HCEC 1CT (cell line): ENCODE measurements at places on chromosomes 6 and 20.
A peak's percentile ranks its signal among the peaks of the same experiment; 100 is the strongest.

GRCh38 chr6:27770724-27771123 lies 141.5 kb downstream of the OR2B2 start:
- no peak for DNase-seq

DNA sequence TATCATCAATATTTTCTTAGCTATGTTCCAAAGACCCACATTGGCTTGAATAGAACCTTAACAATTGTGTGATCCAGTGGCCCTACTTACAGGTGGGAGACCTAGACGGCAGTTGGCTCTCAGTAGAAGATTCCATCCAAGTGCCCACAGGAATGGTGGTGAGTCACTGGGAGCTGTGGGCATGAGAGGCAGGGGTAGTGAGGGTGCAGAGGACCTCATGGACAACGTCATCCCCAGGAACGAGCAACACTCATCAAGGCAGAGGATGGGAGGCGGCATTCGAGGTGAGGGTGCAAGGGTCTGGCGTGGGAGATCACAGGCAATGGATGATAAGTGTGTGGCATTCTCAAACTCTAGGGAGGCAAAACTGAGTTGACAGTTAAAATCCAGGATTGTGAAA lies 17.5 kb upstream of the SPO11 start:
- no peak for DNase-seq

- DNase-seq, result no peak
Observed at GRCh38 chr6:155254139-155254538, 9.7 kb upstream of the CLDN20 start.

- DNase-seq, result no peak
Observed at GRCh38 chr20:37920270-37920669, 17.3 kb downstream of the VSTM2L start.

DNA sequence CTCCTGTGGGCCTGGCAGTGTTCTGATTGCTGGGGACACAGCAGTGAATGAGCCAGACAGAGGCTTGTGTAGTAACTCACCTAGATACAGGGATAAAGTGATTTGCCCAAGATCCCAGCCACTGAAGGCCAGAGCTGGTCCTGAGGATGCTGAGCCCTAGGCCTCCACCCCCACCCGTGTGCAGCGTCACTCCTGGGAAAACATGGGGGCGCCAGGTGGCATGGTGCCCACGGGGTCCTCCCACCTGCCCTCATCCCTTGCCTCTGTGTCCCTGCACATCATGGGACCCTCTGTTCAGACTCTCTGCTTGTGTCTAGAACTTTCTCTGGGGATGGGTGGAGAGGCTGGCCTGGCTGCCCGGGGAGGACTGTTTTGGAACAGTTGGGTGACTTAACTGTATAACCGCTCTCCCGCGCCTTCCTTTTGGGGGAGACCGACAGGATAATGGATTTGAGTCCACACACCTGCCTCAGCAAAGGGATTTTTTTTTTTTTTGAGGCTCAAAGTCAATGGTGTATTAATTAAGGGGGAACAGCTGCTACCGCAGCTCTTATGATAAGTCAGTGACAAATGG lies 19.6 kb downstream of the LEMD2 start:
- no peak for DNase-seq

- no peak for DNase-seq
Observed at GRCh38 chr6:44309092-44309491, 4.1 kb downstream of the AARS2 start.

GRCh38 chr6:42260972-42261371 lies 43.3 kb upstream of the MRPS10 start:
- no peak for DNase-seq

DNA sequence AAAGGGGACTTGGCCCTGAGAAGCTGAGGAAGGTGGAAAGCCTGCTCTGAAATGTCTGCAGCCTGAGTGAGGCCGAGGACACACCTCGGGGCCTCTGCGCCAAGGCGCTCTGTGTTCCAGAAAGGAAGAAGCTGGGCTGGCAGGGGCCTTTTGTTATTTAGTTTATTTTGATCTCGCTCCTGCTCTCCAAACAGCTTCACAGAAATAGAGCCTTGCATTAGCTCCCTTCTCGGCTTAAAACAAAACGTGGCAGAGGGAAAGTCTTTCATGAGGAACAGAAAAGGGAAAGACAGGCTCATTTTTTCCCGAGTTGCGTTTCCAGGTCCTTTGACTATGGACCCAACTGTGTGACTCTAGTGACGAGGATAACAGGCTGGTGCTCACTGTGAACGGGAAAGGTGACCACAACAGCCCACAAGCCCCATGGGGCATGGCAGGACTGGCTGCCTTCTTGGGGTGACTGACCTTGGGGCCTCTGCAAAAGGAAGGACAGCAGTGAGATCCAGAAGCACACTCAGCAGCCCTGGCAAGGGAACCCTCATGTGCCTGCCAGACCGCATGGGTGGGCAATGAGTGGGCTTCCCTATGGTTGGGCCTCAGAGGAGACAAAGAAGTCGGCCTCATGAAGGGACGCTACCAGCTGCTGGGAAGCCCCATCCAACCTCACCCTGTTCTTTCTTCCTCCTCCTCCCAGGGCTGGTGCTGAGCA lies 18.7 kb downstream of the LEMD2 start:
- DNase-seq, result no peak

DNA sequence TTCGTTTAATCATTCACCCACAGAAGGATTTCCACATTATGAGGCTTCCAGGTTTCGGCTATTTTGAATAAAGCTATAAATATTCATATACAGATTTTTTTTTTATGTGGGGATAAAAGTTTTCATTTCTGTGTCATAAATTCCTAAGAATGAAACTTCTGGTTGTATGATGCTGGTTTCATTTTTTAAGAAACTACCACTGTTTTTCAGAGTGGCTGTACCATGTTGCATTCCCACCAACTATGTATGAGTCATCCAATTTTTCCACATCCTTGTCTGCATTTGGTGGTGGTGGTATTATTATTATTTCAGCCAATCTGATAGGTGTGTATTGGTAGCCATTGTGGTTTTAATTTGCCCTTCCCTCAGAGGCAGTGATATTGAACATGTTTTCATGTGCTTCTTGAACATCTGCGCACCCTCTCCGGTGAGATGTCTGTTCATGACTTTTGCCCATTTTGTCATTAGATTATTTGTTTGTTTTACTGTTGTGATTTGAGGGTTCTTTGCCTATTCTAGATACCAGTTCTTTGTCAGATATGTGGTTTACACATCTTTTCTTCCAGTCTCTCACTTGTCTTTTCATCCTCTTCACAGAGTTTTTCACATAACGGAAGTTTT lies 75.5 kb downstream of the DOK5 start:
- no peak for DNase-seq

DNA sequence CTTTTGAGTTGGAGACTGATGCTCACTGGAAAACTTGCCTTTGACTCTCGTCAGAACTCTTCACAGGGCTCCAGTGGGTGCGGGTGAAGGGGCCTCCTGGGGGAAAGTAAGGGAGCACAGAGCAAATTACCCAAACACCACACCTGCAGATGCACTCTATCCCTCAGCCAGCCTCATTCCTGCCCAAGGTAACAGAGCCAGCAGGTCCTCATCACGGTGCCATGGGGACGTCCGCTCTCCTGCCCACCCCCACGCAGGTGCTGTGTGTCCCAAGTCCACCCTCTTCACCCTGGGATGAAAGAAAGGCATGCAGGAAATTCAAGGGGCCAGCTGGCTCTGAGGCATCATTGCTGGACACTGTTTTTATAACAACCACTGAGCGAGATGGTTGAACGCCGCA lies 269.0 kb downstream of the SMOC2 start:
- DNase-seq, result no peak

- DNase-seq, result no peak
Observed at GRCh38 chr6:116314878-116315277, 35.1 kb upstream of the TSPYL1 start.

DNA sequence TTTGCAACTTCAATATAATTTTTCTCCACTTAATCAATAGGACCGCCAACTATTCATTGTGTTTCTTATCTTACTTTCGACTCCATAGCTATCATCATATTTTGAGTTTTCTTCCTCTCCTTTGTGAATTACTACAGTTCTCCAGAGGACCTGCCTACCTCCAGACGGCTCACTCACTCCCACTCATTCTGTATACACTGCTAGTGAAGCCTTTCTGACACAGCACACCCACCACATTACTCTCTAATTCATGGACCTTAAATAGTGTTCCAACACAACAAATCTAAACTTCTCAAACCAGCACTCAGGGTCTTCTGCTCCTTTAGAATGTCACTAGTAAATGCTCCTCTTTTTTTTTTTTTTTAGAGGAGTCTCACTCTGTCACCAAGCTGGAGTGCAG lies 23.8 kb downstream of the FKBP5 start:
- DNase-seq, result no peak

DNA sequence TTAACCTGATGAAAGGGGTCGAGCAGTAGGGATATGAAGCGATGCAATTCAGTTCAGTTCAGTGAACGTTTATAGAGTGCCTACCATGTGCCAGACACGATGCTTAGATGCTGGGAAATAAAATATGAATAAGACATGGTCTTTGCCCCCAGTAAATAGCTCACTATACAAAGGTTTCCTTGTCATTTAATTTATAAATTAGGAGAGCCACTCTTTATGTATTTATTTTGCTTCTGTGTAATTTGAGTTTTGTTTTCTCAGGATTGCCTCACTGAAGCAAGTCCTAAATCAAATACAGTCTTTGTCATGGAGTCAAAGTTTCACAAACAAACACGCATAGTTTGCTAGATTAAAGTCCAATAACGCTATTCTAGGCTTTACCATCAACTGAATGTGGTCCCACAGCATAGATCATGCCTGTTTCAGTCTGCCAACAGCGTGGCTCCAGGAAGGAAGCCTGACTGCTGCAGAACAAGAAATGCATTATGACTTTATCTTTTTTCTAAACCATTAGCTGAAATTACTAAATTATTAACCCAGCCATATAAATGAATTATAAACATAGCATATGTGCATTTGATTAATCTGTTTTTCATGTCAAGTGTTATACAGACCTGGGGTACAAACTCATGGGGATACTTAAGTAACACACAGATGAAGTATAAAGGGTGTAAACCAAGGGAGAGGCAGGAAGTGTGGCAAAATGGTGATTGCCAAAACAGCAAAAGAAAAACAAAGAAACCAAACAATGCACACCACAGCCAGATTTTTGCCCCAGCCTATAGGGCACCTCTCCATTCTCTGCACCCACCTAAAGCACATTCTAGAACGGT lies 29.8 kb upstream of the CCN2 start:
- DNase-seq, result no peak

DNA sequence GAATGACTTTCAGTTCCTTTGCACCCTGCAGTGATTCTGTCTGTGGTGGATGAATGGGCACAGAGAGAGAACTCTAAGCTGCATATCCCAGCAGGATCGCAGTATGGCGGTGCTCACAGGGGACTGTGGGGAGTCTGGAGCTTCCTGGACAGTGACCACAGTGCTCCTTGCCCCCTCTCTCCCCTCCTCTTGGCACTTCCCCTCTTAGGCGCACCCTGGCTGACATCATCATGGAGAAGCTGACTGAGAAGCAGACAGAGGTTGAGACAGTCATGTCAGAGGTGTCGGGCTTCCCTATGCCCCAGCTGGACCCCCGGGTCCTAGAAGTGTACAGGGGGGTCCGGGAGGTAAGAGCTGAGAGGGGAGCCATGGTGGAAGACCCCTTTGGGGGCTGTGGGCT lies 8.6 kb downstream of the BYSL start:
- DNase-seq, result no peak

DNA sequence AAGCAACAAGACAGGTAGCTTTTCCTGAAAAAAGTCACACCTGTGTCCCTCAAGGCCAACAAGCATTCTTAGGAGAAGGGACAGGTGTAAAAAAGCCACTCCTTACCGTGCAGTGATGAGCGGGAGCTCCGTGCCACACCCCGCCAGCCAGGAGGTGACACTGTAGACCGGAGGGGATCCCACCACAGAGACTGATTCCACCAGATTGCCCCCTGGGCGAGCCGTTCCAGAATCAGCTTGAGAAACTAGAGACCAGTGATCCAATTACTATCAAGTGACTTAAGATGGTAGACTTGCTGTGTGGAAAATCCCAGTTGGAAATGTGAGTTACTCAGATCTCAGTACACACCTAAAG lies 37.4 kb downstream of the PKHD1 start:
- DNase-seq, result no peak

GRCh38 chr6:32178547-32179440 lies 589 bp downstream of the RNF5 start:
- no peak for DNase-seq

DNA sequence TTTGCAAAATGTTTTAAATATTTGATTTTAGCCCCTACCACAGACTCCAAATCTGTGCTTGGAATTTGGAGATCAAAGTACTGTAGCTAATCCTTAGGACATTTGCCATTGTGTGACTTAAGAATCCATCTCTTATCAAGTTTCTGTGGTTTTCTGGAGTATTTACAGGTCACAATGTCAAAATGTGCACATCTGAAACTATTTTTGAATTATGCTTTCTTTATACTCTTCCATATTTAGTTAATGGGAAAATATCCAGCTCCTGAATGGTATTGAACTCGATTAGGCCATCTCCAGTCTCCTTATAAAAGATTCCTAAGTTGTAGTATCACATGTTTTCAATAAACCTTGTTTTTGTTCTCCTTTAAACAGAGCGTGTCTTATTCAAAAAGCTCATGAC lies 162.5 kb downstream of the KHDC1L start:
- DNase-seq, result no peak

GRCh38 chr6:33118525-33119123 lies 42.8 kb downstream of the HLA-DPB1 start:
- peak; percentile 31 for DNase-seq

DNA sequence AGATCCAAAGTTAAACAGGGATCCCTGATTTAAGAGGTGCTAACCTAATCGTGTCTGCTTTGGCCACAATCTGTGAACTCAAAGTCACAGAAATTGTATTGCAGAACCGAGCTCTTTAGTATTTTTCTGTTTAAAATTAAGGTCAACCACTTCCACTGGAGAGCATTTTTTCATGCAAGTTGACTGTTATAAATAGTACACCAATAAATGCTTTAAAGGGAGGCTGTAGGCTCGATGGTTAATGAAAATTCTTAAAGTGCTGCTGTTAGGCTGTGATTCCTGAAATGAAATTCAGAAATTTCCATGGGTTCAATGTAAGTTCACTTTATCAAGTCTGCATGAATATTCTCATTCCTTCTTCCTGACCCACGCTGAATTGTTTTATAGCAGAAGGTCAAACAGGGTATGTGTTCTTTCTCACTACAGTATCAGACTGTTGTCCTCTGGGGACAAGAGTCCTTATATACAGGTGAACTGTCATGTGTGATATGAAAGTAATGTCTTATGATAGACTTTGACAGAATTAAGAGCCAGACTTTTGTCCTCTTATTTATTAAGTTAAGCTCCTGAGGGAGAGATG lies 92.5 kb upstream of the HDGFL1 start:
- no peak for DNase-seq

DNA sequence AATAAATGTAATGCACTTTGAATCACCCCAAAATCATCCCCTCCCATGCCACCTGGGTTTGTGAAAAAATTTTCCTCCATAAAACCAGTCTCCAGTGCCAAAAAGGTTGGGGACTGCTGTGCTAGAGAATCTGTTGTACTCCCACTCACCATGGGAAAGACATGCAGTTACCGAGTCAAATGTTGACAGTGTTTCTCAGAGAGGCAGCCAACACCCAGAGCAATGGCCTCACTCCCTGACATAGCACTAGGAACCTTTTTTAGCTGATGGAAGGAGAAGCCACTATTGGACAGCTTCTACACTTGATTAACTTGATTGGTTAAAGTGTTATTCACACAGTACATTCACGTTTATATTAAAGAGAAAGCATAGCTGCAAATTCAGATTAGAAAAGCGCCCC lies 59.8 kb upstream of the MANEA start:
- no peak for DNase-seq
